Spinal cord (tissue), 10 donors: ENCODE measurements at places on chromosomes 3 and 15. TPM values are rescaled to one million over a fixed set of nuclear protein-coding genes. Genes with fewer than 3 reads are reported as not detected.

The ST8SIA2 gene
- 9.0 TPM for total RNA-seq

The TICRR gene
- total RNA-seq: 3.3 TPM

The IL17RB gene
- total RNA-seq: 12.1 TPM

The SAMD7 gene
- total RNA-seq: not detected

The IQCH gene
- total RNA-seq: 6.1 TPM

The RABL3 gene
- 24.3 TPM for total RNA-seq

The MST1R gene
- total RNA-seq: 0.88 TPM

The RBM6 gene
- 70.1 TPM for total RNA-seq

The PLA2G4D gene
- 0.10 TPM for total RNA-seq

The MYRIP gene
- total RNA-seq: 16.6 TPM

The RETNLB gene
- total RNA-seq: not detected

The SERINC4 gene
- 0.72 TPM for total RNA-seq

The CEP19 gene
- total RNA-seq: 5.8 TPM

The HGD gene
- 0.50 TPM for total RNA-seq

The ADAMTS17 gene
- total RNA-seq: 19.7 TPM

The TM4SF1 gene
- total RNA-seq: 110 TPM

The ITPKA gene
- total RNA-seq: 1.2 TPM

The RPUSD2 gene
- total RNA-seq: 8.2 TPM

The BFSP2 gene
- total RNA-seq: 1.0 TPM

The CNTN4 gene
- total RNA-seq: 37.9 TPM

The FOXP1 gene
- total RNA-seq: 118 TPM

The TNFSF10 gene
- total RNA-seq: 13.0 TPM

The PRSS50 gene
- total RNA-seq: not detected

The TUSC7 gene
- not detected for total RNA-seq

The CDHR4 gene
- total RNA-seq: 0.10 TPM

The HACL1 gene
- 24.2 TPM for total RNA-seq

The PCLAF gene
- total RNA-seq: 8.0 TPM

The CCR4 gene
- 0.20 TPM for total RNA-seq

The LZTFL1 gene
- 46.5 TPM for total RNA-seq

The WDR93 gene
- 0.69 TPM for total RNA-seq
